ENCODE measurements at places on chromosomes 1 and 21.

DNA sequence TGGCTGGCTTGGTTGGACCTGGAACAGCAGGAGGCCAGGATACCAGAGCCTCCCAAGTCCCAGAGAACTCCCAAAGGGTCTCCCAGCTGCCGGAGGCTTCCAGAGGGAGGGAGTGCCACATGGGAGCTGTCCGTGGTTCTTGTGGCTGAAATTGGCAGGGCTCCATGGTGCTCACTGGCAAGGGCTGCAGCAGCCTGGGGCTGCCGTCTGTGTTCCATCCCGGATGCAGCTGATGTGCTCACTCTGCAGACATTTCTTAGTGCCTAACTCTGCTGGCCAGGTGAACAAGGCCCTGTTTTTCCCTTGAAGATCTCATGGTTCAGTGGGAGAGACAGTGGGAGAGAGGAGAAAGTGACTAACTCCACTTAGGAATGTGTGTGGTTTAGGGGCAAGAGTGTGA is 261.1 kb downstream of the CAMTA1 start:
- DNase-seq, result no peak

DNA sequence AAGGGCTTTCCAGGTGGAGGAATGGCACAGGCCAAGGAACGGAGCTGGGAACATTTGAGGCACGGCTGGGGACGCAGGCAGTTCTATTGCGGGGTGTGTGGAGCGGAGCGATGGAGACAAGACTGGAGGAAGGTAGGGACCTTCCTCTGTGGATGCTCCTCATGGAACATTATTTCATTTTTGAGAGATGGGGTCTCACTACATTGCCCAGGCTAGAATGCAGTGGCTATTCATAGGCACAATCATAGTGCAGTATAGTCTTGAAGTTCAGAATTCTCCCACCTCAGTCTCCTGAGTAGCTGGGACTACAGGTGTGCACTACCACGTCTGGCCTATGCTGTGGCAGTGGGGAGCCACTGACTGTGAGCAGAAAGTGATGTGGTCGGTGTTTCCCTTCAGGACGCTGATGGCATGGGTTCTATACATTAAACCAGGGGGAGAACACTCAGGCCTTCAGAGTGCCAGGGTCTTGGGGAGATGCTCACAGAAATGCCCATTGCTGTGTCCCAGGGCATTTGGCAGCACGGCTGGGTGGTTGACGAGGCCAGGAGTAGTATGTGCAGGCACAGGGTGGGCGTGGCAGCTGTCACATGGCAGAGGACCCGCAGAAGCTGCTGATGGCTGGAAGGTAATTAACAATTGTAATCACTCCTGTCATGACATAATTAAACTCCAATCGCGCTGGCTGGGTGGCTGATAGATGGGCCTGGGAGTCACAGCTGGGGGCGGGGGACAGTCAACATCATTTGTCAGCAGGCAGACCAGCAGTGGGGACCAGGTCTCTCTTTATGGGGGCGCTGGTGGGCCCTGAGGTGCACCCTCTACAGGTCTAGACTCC is 40.8 kb upstream of the ACOT11 start:
- no peak for DNase-seq

GRCh38 chr1:91502672-91503184 is 2.1 kb downstream of the CDC7 start:
- no peak for DNase-seq

DNA sequence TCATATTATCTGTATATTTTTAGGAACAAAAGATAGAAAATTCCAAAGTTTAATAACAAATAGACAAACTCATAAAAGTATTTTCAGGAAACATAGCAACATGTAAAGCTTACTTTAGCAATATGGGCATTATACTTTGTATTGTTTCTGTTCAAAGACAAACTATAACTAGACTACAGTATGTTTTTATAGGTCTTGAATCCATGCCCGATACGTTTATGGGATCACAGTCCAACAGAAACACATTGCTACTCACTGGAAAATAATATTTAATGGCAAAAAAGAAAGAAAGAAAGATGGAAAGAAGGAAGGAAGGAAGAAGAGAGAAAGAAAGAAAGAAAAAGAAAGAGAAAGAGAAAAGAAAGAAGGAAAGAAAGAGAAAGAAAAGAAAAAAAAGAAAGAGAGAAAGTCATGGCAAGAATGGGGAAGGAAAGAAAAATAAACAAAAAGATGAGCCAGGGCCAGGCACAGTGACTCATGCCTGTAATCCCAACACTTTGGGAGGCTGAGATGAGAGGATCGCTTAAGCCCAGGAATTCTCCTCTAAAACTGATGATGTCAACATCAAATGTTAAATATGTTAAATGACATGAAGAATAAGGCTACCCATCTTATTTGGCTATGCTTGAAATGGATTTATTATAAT is 32.7 kb downstream of the TM2D1 start:
- DNase-seq, result no peak

- no peak for DNase-seq
Measured at GRCh38 chr1:231312432-231312788, 25.2 kb downstream of the EXOC8 start.

DNA sequence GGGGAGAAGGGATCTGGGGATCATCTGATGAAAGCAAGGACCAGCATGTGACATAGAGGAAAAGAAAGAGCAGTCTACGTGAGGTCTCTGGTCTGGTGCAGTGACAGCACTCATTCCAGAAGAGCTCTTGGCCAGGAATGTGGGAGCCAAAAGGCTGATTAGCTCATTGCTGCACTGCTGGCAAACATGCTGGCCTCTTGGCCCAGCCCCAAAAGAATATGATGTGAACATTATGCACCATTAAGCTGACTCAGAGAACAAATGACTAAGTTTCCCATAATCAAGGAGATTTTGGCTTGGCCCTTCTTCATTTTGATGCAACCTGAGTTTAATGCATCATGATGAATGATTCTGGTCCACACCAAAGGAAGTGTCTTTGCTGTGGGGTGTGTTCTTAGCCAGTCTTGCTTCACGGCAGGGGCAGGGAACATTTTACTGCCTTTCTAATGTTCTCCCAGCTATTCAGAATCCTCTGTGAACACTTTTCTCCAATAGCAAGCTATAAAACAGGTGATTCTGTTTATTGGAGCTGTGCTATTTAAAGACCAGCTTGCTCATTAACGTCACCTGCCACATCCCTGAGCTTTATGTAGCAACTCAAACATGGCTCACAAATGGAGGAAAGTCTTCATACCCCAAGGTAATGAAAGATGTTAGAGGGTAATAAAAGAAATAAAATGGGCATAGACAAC is 55.1 kb downstream of the PCBP3 start:
- peak; percentile 38 for DNase-seq

- DNase-seq, result no peak
Measured at GRCh38 chr1:193846876-193847604, 660.6 kb upstream of the B3GALT2 start.

- no peak for DNase-seq
Measured at GRCh38 chr21:40671716-40672115, 175.2 kb downstream of the DSCAM start.

GRCh38 chr1:216705676-216706075 is 17.6 kb downstream of the ESRRG start:
- DNase-seq, result no peak

DNA sequence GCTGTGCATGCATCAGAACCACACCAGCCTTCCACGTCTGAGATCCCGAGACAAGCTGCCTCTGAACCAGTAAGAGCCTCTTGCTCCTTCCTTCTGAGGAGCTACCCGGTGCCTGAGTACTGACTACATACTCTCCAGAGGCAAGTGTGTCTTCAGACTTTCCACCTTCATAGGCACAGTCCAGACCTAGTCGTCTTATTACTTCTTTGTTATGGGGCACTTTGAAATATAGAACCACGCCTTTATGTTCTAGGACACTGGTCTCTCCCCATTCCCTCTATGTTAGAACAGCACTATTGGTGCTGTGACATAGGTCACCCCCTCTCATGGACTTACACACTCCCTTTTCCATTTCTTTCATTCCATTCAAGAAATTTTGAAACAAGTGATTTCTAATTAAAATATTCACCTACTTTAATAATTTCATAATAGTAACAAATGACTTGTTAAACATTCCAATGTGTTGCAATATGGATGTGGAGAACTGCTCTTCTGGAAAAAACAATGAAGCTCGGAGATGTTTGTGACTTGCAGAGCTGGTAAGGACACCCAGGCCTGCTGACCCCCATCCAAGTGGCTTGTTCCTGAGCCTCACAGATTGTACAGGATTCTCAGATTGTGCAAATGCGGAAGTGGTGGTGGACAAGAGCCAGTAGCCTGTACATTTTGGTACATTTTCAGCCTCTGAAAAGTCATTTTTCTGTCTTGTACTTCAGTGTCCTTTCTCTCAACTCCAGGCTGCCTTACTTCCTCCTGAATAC is 76.1 kb upstream of the SIPA1L2 start:
- DNase-seq, result no peak

- DNase-seq, result no peak
Measured at GRCh38 chr1:94001397-94002045, 92.3 kb upstream of the GCLM start.
